ENCODE measurements at places on chromosomes 6 and 20.

- DNase-seq, result no peak
Measured at GRCh38 chr6:82030761-82031503, 216.6 kb downstream of the IBTK start.

DNA sequence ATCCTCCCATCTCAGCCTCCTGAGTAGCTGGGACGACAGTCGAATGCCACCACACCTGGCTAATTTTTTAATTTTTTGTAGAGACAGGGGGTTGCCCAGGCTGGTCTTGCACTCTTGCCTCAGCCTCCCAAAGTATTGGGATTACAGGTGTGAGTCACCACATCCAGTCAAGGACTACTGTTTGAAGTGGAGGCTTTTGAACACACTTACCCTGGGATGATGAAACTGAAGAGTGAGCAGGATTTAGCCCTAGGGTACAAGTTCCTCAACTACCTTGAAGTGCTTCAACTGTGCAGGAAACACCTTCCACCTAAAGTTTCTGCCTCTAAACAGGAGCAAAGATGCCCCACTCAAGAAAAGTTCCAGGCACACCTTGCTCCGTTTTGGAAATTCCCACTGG is 15.7 kb upstream of the PARD6B start:
- no peak for DNase-seq

GRCh38 chr6:51265426-51265825 is 446.8 kb downstream of the TFAP2B start:
- DNase-seq, result no peak

DNA sequence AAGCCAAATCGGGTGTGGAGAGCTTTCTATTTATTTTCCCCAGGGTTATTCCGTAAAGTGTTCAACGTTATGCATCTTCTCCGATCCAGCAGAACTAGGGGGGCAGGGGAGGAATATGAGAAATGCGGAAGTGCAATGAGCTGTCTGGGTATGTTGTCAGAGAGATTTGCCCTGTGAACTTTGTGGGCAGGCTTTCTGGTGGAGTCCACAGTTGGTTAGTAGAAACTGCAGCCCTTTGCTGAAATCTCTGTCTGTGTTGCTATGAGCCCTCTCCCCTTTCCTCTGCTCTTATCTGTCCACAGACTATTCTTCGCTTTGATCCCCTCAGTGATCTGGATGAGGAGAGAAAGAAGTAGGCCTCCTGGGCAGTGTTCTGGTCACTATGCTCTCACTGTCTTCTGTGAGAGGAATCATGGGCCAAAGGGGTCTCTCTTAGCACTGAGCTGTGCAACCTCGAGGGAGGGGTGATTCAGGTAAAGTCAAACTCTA is 158.9 kb upstream of the FUT9 start:
- DNase-seq, result no peak

DNA sequence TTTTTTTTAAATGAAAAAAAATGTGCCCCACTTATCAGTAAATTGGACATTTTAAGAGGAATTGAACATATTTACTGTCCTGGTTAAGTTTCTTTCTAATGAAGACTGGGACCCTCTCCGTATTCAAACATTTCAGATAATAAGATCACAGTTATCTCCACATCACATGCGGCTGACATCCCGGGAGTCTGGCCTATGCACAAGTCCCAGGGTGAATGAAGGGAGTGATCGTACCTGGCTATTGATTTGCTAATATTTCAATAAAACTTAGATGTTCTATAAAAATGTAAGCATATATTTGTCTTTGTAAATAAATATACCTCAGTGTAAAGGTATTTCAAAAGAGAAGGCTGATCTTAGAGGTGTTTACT is 58.1 kb downstream of the FOXC1 start:
- DNase-seq, result no peak

GRCh38 chr20:58994390-58995159 is 12.5 kb downstream of the CTSZ start:
- no peak for DNase-seq

GRCh38 chr6:163281634-163282033 is 132.9 kb upstream of the QKI start:
- no peak for DNase-seq

All from RPMI8226 (cell line).